ENCODE measurements at places on chromosomes 1 and 21. TPM values are rescaled to one million over a fixed set of nuclear protein-coding genes. Genes with fewer than 3 reads are reported as not detected.

- no peak overlapping the region for H3K4me3 ChIP-seq
- H3K4me1 ChIP-seq = peaks cover 3% of the 10 kb centered on the region
- H3K27ac ChIP-seq = no peak overlapping the region
- no peaks in the 10 kb centered on the region for H3K27me3 ChIP-seq
These were observed 29.1 kb downstream of the CHML start for GRCh38 chr1:241611063-241611462.

- no peaks in the 10 kb centered on the region for H3K4me1 ChIP-seq
- no peak overlapping the region for H3K4me3 ChIP-seq
- H3K27me3 ChIP-seq = no peaks in the 10 kb centered on the region
- DNase-seq = no peak
- no peaks in the 10 kb centered on the region for H3K36me3 ChIP-seq
These were observed 86.8 kb upstream of the RGS4 start for GRCh38 chr1:162982364-162982763.

DNA sequence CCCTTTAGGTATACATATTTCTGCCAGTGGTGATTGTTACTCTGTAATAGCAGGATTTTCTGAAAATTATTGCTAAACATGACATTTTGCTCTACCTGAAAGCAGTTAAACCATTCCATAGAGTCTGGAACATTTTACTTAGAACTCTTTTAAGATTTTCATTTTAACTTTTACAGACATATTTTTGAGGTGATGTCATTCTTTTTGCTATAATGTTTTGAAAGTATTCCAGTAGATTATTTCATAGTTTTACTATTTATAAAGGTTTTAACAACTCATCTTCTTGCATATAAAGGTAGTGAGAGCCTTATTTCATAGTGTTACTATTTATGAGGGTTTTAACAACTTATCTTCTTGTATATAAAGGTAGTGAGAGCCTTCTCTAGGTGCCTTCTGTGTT lies 42.9 kb downstream of the PTBP2 start:
- H3K4me3 ChIP-seq = no peak overlapping the region
- DNase-seq = no peak
- no peaks in the 10 kb centered on the region for H3K36me3 ChIP-seq

Gene CD160
- not detected for total RNA-seq

DNA sequence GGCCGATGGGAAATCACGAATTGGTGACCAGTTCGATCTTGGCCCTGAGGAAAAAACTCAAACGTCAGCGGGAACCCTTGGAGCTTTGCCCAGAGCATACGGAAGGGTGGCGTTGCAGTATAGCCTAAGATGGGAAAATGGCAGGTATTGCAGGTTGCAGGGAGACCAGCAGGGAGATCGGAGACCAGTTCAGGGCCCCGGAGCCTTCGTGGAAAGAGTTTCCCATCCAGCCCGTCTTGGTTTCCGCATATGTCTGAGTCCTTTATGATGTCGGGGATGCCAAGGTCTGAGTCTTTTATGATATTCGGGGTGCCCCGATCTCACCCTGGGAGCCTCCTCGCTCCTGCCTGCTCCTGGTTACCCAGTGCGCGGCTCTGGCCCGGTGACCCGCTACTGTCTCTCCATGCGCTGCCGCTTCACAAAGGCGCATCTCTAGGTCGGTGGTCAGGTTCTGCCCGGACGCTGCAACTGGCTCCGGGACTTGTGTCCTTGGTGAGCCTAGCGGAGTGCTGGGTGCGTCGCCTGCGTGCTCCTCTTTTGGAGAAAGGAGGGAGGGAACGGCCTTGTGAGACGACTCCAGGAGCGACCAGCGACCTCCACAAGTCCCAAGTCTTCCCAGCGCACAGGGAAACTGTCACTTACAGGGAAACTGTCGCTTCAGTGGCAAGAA lies 94.2 kb downstream of the PRKAB2 start:
- no peaks in the 10 kb centered on the region for H3K36me3 ChIP-seq
- H3K4me3 ChIP-seq = no peak overlapping the region
- H3K27me3 ChIP-seq = peaks cover 100% of the 10 kb centered on the region
- peaks cover 12% of the 10 kb centered on the region for H3K4me1 ChIP-seq

- H3K27me3 ChIP-seq = no peaks in the 10 kb centered on the region
- peaks cover 3% of the 10 kb centered on the region for H3K4me1 ChIP-seq
- no peaks in the 10 kb centered on the region for H3K36me3 ChIP-seq
- H3K27ac ChIP-seq = no peak overlapping the region
- no peak for DNase-seq
These were observed 80.9 kb upstream of the ADAMTS5 start for GRCh38 chr21:27047658-27048314.
